T-helper 17 cell (primary cell): ENCODE measurements at places on chromosomes 1 and 21. TPM values are rescaled to one million over a fixed set of nuclear protein-coding genes. Genes with fewer than 3 reads are reported as not detected.

GRCh38 chr1:10498231-10498630 lies 23.5 kb downstream of the PEX14 start:
- DNase-seq: no peak

GRCh38 chr21:38244407-38244787 lies 12.4 kb upstream of the KCNJ15 start:
- DNase-seq: no peak

GRCh38 chr1:79745929-79746328 lies 739.4 kb upstream of the ADGRL4 start:
- DNase-seq: no peak

The PADI1 gene
- total RNA-seq: not detected

The CD1D gene
- 0.94 TPM for total RNA-seq

DNA sequence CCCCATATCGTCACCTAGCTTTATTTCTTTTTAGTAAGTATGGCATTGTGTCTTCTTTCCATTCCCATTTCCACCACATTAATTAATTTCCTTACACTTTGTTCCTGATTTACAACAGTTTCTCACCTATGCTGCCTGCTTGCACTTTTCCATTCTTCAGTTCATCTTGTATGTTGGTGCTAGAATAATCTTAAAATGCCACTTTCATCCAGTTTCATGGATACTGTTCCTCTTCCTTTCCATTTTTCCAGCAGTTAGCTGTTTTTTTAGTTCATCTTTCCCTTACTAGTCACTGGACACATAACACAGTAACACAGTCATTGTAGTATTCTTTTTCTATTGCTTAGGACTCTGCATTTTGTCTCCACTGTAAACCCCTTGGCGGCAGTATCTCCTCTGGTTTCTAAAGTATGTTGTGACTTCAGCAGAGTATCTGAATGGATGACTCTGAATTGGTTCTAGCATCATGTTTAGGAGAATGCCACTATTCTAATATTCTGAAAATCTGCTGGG lies 2.1 kb downstream of the CDC7 start:
- DNase-seq: no peak

GRCh38 chr1:147834810-147835209 lies 67.8 kb upstream of the GJA8 start:
- no peak for DNase-seq

The GBP1 gene
- total RNA-seq: 29.4 TPM

DNA sequence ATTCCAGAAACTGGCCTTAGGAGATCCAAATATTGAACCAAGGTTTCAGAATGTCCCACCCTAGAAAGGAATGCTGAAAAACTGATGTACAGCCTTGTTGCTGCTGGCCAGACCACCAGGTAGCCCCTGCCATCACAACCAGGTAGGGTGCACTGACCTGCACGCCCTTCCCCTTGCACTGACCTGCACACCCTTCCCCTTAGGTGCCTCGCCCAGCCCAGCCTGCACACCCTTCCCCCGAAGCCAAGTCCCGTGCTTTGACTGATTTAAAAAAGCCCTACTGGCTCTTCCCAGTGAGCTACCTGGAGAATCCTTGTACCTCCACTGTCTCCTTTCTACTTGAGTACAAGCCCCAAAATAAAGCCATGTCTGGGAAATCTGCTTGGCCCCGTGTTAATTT lies 26.3 kb upstream of the C1orf198 start:
- no peak for DNase-seq

DNA sequence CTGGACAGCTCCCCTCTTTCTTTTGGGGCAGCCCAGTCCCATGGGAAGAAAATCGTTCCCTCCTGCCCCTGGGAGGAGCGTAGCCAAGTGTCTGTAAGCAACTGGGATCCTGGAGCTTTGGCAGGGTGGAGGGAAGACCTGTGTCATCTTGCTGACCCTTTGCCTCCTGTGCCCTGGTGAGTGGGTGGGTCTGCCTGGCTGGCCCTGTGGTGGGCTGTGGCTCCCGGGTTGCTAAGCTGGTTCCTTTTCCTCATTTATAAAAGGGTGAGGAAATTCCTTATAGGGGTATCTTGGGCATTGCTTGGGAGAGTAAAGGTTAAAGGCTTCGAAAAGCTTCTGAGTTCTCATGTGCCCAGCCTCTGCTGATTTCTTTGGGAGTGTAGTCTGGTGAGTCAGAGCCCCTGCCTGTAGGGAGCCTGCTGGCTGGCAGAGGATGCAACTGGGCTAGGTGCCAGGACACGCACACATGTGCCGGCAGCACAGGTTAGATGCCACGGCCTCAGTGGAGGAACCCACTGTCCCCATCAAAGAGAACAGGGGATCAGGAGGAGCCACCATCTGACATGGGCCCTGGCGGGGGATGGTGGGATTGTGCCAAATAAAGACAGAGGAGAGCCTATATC lies 85.2 kb downstream of the ARHGEF10L start:
- no peak for DNase-seq

DNA sequence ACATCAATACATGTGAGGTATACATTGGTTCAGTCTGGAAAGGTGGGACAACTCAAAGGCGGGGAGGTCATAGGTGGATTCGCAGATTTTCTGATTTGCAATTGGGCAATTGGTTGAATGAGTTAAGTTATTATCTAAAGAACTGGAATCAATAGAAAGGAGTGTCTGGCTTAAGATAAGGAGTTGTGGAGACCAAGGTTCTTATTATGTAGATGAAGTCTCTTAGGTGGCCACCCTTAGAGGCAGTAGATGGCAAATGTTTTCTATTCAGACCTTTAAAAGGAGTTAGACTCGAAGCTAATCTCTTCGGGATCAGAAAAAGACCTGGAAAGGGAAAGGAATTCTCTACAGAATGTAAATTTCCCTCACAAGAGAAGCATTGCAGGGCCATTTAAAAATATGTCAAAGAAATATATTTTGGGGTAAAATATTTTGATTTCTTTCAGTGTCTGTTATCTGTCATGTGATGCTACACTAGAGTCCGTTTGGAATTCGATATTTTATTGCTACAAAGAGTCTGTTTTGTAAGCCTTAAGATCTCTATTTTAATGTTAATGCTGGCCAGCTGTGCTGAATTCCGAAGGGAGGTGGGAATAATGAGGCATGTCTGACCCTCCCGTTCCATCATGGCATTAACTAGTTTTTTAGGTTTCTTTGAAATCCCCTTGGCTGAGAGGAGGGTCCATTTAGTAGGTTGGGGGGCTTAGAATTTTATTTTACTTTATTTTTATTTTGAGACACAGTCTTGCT lies 265.1 kb downstream of the PTPRU start:
- DNase-seq: no peak

- no peak for DNase-seq
Observed at GRCh38 chr1:216533776-216534175, 110.5 kb upstream of the USH2A start.

DNA sequence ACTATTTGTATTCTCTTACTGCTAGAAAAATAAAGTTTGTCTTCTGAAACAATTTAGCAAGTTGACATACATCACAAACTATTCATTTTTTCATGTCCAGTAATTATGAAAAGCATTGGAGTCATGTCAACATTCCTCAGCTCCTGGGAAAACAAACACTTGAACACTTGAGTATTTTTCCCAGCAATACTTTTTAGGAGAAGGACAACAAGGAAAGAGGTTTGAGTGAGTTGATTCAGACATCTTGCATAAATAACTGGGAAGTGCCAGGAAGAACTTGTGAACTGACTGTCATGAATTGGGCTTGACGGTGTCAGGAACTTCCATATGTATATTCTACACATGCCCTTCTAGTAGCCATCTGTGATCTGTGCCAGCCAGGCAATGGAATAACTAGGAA lies 195.6 kb downstream of the HMCN1 start:
- DNase-seq: no peak

DNA sequence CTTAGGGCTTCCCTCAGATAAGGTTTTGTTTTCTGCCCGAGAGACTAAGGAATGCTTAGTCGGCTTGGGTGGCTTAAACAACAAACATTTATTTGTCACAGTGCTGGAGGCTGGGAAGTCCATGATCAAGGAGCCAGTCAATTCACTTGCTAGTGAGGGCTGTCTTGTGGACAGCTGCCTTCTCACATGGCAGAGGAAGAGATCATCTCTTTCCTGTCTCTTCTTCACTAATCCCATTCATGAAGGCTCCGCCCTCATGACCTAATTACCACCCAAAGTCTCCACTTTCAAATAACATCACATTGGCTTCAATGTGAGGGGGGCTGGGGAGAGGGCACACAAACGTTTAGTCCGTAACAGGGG lies 50.5 kb upstream of the IL12RB2 start:
- DNase-seq: no peak

DNA sequence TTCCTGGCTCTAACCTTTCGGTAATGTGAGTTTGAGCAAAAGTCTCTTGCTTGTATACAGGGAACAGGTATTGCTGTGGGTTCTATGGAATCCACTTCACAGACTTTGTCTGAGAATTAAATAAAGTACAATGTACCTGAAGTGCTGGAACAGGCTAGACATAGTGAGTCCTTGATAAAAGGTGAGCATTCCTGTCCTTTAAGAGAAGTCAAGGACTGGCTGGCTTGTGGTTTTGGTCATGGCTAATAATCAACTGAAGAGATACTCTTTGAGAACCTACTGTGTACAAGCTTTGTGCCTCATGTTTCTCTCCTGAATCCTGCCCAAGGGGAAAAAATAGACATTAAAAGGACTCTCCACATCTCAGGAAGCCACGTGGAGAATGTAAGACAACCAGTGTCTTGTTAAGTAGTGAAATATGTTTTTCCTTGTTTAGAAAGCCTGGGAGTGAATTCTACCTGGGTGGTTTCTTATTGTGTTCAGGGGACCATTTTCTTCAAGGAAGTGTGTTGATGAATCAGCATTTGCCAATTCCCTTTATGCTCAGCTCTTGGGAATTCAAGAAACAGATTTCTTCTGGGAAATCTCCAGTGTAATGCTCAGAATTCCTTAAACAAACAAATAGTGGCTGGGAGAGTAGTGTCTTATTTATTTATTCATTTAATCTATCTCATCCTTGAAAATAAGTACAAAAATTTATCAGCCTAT lies 55.2 kb upstream of the PLD5 start:
- no peak for DNase-seq

DNA sequence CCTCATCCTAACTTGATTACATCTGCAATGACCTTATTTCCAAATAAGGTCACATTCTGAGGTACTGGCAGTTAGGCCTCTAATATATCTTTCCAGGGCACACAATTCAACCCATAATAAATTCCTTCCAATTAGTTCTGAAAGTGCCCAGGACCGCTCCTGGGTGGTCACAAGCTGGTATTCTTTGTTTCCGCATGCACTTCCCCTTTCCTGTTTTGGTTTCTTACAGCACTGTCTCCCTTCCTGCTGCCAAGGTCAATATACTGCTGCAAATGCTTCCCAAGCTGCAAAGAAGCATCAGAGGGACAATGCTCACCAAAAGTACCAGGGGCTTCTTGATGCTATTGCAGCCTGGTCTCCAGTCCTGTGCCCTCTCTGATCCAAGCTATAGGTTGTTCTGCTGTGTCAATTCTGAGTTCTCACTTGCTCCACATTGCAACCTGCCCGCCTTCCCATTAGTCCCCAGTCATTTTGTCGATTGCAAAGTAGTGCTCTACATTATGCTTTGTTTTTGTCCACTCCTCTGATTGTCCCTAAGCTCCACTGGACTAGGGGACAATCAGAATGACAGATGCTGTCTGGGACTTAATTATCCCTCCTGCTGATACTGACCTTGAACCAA lies 13.9 kb upstream of the XPR1 start:
- no peak for DNase-seq

DNA sequence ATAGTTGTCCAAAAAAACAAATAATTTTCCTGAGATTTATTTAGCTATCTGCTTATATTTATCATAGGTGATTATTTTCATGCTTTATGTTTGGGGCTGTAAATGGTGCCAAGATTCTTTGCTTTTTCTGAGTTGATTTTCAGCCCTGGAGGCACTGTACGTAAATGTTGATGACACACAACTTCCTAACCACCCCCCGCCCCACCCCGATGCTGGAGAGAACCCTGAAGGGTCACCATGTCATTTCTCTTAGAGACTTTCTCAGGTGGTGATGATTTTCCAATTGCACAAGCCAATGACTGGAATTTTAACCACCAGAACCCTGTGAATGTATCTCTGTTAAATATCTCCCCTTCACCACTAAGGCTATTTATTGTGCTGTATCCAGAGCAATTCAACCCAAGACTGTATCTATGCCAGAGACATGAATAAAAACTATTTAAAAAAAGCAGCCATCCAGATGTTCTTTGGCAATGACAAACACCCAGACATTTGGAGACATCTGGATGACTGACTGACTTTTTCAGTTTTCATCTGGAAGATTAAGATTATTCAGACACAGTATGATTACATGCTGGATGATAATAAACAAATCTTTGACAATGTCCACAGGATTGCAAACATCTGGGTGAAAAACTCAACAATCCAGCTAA lies 346.0 kb downstream of the LMX1A start:
- DNase-seq: no peak

The MAP3K21 gene
- total RNA-seq: 1.4 TPM

DNA sequence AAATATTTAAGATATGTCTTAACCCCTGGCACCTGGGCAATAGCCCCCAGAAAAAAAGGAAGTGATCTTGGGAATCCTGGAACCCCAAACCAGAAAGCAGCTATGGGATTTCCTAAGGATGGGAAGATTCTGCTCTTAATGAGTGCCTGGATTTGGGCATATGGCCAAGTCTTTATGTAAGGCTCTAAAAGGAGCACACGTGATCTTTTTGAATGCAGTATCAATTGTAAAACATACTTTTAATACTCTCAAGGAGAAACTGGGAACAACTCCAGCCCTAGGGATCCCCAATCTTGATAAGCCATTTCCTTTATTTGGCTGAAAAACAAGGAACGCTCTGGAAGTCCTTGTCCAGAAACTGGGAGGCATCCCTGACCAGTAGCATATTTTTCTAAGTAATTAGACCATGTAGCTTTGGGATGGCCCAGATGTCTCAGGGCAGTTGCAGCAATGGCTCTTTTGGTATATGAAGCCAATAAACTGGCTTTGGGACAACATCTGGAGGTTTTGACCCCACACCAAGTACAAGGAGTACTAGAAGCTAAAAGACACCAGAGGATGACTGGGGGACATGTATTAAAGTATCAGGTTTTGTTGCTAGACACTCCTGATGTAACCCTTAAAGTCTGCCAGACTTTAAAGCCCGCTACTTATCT lies 80.9 kb upstream of the KIAA0040 start:
- DNase-seq: no peak

GRCh38 chr1:59214248-59215208 lies 82.4 kb upstream of the FGGY start:
- no peak for DNase-seq

DNA sequence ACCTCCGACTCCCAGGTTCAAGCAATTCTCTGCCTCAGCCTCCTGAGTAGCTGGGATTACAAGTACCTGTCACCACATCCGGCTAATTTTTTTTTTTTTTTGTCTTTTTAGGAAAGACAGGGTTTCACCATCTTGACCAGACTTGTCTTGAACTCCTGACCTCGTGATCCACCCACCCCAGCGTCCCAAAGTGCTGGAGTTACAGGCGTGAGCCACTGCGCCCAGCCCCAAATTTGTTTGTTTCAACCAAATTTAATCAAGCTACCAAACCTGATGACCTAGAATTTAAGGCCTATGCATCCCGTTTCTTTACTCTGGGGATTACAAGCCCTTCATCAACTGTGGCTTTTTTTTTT lies 58.3 kb upstream of the TBX15 start:
- no peak for DNase-seq

The RHOU gene
- 2.0 TPM for total RNA-seq
